Type B pancreatic cell (in vitro differentiated cells): ENCODE measurements at places on chromosomes 12 and 14. TPM values are rescaled to one million over a fixed set of nuclear protein-coding genes. Genes with fewer than 3 reads are reported as not detected.

- DNase-seq: no peak
- H3K36me3 ChIP-seq: no peaks in the 10 kb centered on the region
- H3K27ac ChIP-seq: no peak overlapping the region
- no peak overlapping the region for H3K4me3 ChIP-seq
Measured at GRCh38 chr14:104596927-104597351, 7.6 kb downstream of the TMEM179 start.

Gene PNMA1
- total RNA-seq: 35.5 and 64.8 TPM in 2 replicates

DNA sequence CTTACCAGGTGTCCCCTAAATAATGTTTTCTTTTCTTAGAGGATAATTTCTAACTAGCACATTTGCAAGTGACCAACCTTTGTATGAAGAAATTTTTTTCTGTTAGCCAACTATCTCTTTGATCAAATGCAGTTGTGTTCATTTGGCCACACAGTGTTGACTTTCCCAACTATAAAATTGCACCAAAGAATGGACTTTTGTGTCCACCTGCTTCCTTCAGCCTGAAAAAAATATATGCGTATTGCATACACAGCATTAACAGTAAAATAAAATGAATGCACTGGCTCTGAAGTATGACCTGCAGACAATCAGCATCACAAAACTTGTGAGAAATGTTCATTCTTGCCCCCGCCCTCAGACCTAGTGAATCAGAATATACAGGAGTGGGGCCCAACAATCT is 342.0 kb downstream of the SEC23A start:
- H3K4me3 ChIP-seq: no peak overlapping the region
- DNase-seq: no peak
- no peaks in the 10 kb centered on the region for H3K4me1 ChIP-seq
- H3K27ac ChIP-seq: no peak overlapping the region

DNA sequence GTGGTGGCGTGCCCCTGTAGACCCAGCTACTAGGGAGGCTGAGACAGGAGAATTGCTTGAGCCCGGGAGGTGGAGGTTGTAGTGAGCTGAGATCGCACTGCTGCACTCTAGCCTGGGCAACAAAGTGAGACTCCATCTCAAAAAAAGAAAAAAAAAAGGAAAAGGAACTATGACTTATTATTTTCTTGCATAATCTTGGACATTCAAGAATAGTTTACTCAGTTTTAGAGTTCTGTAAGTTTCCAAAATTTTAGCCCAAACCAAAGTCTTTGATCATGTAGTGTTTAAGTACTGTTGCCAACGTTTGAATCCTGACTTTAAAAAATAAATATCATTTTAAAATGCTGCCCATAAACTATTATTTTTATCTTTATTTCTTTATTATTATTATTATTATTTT is 6.2 kb downstream of the PSMA6 start:
- H3K27ac ChIP-seq: no peak overlapping the region
- H3K4me1 ChIP-seq: peaks cover 17% of the 10 kb centered on the region
- H3K4me3 ChIP-seq: no peak overlapping the region
- no peak for DNase-seq

DNA sequence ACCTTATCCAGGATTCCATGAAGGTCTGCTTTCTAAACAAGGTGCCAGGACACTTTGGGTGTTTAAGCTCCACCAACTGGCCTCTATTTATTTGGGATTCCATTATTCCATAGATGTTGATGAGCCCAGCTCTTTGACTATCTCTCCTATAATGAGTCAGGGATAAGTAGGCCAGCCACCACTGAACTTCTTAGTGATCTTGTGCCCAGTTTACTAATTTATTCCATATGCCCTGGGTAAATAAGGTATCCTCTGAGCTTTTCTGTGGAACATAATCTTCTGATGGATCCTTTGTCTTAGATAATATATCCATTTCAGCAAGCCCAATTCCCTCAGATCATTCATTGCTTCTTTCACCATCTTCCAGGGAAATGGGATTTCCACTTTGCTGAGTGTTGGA is 535.0 kb downstream of the FOXG1 start:
- H3K36me3 ChIP-seq: no peaks in the 10 kb centered on the region
- no peak overlapping the region for H3K27ac ChIP-seq
- no peak overlapping the region for H3K4me3 ChIP-seq
- no peaks in the 10 kb centered on the region for H3K27me3 ChIP-seq
- no peak for DNase-seq

- no peaks in the 10 kb centered on the region for H3K4me1 ChIP-seq
- no peak overlapping the region for H3K27ac ChIP-seq
- no peak for DNase-seq
- no peaks in the 10 kb centered on the region for H3K36me3 ChIP-seq
- no peaks in the 10 kb centered on the region for H3K27me3 ChIP-seq
Measured at GRCh38 chr14:53703457-53703856, 253.2 kb downstream of the BMP4 start.

GRCh38 chr14:69317780-69318179 is 57.8 kb downstream of the GALNT16 start:
- H3K36me3 ChIP-seq: no peaks in the 10 kb centered on the region
- no peaks in the 10 kb centered on the region for H3K4me1 ChIP-seq
- DNase-seq: peak; percentile 49
- no peak overlapping the region for H3K27ac ChIP-seq
- no peaks in the 10 kb centered on the region for H3K27me3 ChIP-seq

GRCh38 chr12:31456562-31456961 is 130.6 kb upstream of the SINHCAF start:
- H3K27me3 ChIP-seq: no peaks in the 10 kb centered on the region
- no peak overlapping the region for H3K27ac ChIP-seq
- DNase-seq: no peak
- no peaks in the 10 kb centered on the region for H3K4me1 ChIP-seq

DNA sequence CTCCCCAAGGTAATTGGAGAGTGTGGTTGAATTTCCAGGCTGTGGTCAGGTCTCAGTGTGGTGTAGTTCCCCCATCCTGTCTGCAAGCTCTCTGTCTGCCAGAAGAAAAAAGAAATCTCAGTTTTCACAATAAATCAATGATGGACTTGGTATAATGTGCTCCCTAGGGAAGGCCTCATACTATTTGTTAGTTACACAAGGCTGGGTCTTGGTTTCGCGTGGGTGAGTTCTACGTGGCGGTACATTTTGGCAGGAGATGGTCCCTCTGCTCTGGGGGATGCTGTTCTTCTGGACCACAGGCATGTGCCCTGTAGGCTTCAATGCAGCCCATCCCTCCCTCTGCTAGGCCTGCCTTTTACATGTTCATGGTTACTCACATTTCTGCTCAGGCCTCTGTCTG is 206.4 kb upstream of the PELI2 start:
- DNase-seq: no peak
- no peak overlapping the region for H3K27ac ChIP-seq
- peaks cover 12% of the 10 kb centered on the region for H3K4me1 ChIP-seq
- no peaks in the 10 kb centered on the region for H3K36me3 ChIP-seq
- no peak overlapping the region for H3K4me3 ChIP-seq

Gene CLEC7A
- total RNA-seq: 1.8 and 16.2 TPM in 2 replicates

GRCh38 chr12:47783821-47784819 is 11.1 kb downstream of the SLC48A1 start:
- peaks cover 4% of the 10 kb centered on the region for H3K4me1 ChIP-seq
- no peak for DNase-seq
- H3K27ac ChIP-seq: no peak overlapping the region
- H3K4me3 ChIP-seq: no peak overlapping the region

Gene NINJ2
- total RNA-seq: 1.2 TPM in 1 of 2 replicates, not detected in the other

Gene RAB35
- 42.3 and 47.1 TPM in 2 replicates for total RNA-seq

DNA sequence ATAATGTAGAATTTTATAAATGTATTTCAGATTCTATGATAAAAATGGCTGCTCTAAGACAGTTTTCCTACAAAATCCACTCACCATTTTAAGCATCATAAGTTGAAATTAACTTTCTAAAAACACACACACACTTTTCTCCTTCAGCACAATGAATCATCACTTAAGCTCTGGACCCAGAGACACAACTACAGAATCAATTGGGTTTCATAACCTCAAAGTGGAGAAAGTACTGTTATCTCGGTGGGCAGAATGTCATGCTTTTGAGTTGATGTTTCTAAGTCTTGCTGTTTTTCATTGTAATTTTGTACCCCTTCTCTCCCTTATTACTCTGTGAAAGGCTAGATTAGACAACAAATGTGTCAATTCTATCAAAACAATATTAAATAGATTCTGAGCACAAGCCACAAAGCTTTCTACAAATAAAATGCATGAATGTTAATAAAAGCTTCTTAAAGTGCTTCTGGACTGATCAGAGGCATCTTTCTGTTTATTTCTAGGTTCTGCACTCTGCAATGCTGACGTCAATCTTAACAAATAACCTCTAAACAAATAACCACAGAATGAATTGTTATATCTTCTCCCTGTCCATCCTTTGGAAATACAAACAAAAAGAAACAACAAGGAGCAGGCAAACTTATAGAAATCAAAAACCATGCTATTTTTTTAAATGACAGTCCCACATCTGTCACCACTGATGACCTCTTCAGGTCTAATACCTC is 8.2 kb downstream of the IPO8 start:
- H3K4me3 ChIP-seq: no peak overlapping the region
- H3K4me1 ChIP-seq: no peaks in the 10 kb centered on the region
- peaks cover 34% of the 10 kb centered on the region for H3K36me3 ChIP-seq
- DNase-seq: no peak
- H3K27me3 ChIP-seq: no peaks in the 10 kb centered on the region
- H3K27ac ChIP-seq: no peak overlapping the region

- no peak overlapping the region for H3K4me3 ChIP-seq
- H3K27me3 ChIP-seq: peaks cover 35% of the 10 kb centered on the region
- DNase-seq: no peak
- H3K27ac ChIP-seq: no peak overlapping the region
- H3K36me3 ChIP-seq: no peaks in the 10 kb centered on the region
- no peaks in the 10 kb centered on the region for H3K4me1 ChIP-seq
Measured at GRCh38 chr12:3355378-3355900, 135.6 kb upstream of the PRMT8 start.

Gene APOF
- total RNA-seq: not detected in 2 replicates

Gene IL31
- total RNA-seq: not detected in 2 replicates

GRCh38 chr12:100251917-100252316 is 15.0 kb downstream of the DEPDC4 start:
- peaks cover 6% of the 10 kb centered on the region for H3K4me1 ChIP-seq
- no peak overlapping the region for H3K27ac ChIP-seq
- no peaks in the 10 kb centered on the region for H3K27me3 ChIP-seq
- no peaks in the 10 kb centered on the region for H3K36me3 ChIP-seq
- no peak for DNase-seq

DNA sequence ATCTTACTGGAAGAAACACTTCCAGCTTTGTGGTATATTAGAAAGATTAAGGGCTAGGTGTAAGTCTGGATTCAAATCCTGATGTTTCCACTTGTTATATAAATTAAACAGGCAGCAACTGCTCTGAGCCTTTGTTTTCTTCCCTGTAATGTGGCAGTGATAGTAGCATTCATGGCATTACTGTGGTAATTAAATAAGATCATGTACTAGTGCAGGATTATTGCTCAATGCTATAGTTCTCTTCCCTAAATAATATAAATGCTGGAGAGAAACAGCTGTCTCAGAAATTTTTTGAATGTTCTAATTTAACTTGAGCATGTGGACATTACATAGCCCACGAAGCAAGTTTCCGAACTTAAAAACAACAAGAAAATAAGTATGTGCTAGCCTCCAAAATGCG is 5.4 kb downstream of the TMEM117 start:
- no peak overlapping the region for H3K27ac ChIP-seq
- no peaks in the 10 kb centered on the region for H3K4me1 ChIP-seq
- no peaks in the 10 kb centered on the region for H3K27me3 ChIP-seq
- H3K4me3 ChIP-seq: no peak overlapping the region
- peaks cover 19% of the 10 kb centered on the region for H3K36me3 ChIP-seq

GRCh38 chr12:57069523-57069922 is 9.1 kb downstream of the NEMP1 start:
- H3K4me3 ChIP-seq: no peak overlapping the region
- peaks cover 6% of the 10 kb centered on the region for H3K4me1 ChIP-seq
- peak overlapping the region; percentile 78 for H3K27ac ChIP-seq

DNA sequence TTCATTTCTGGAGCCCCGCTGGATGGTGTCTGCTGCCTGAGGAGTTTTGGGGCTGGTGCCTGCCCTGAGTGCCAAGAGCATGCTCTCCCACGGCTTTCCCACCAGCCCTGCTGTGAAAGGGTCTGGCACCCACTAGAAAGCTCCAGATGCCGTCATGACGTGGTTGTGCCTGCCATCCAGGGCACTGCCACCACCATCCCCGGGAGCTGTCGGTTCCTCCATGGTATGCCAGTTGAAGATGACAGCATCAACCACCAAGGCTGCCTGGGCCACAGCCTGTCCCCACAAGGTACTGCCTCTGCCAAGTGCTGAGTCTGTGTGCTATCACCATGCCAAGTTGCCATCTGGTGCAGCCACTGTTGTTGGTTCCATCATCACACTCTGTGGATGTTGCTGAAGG is 85.9 kb downstream of the TTC8 start:
- no peak overlapping the region for H3K4me3 ChIP-seq
- no peaks in the 10 kb centered on the region for H3K27me3 ChIP-seq
- peak; percentile 50 for DNase-seq
- no peak overlapping the region for H3K27ac ChIP-seq
- no peaks in the 10 kb centered on the region for H3K36me3 ChIP-seq
- H3K4me1 ChIP-seq: no peaks in the 10 kb centered on the region

Gene SLC7A8
- total RNA-seq: 56.1 and 56.7 TPM in 2 replicates

Gene AMN
- 18.3 and 51.7 TPM in 2 replicates for total RNA-seq

Gene SLC17A8
- 2.6 and 6.1 TPM in 2 replicates for total RNA-seq

DNA sequence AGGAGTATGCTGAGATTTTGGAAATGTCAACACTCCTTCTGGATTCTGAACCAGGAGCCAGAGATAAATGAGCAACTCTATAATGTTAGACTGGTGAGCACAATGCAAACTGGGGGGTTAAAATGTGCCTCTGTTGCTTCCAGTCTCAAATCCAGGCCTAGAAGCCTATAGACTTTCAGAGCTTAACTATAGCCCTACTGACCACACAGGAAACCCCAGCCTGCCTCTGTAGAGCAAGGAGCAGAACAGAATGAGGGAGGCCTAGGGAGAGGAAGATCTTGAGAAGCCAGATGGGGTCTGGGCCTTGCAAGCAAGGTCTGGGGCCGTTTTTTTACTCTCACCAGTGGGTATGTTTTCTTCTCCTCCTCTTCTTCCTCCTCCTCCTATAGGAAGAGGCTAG is 225.4 kb upstream of the KITLG start:
- no peak for DNase-seq
- no peaks in the 10 kb centered on the region for H3K27me3 ChIP-seq
- peaks cover 15% of the 10 kb centered on the region for H3K4me1 ChIP-seq
- no peak overlapping the region for H3K27ac ChIP-seq
- H3K36me3 ChIP-seq: no peaks in the 10 kb centered on the region

GRCh38 chr12:120399531-120399930 is 30.6 kb upstream of the MSI1 start:
- H3K4me3 ChIP-seq: no peak overlapping the region
- no peak overlapping the region for H3K27ac ChIP-seq

Gene LALBA
- not detected in 2 replicates for total RNA-seq

- no peak overlapping the region for H3K27ac ChIP-seq
- no peaks in the 10 kb centered on the region for H3K36me3 ChIP-seq
- H3K4me1 ChIP-seq: no peaks in the 10 kb centered on the region
Measured at GRCh38 chr14:72380456-72380855, 448.2 kb downstream of the RGS6 start.

Gene JPH4
- total RNA-seq: 0.33 and 8.3 TPM in 2 replicates
